ENCODE measurements at places on chromosomes 1 and 21.

DNA sequence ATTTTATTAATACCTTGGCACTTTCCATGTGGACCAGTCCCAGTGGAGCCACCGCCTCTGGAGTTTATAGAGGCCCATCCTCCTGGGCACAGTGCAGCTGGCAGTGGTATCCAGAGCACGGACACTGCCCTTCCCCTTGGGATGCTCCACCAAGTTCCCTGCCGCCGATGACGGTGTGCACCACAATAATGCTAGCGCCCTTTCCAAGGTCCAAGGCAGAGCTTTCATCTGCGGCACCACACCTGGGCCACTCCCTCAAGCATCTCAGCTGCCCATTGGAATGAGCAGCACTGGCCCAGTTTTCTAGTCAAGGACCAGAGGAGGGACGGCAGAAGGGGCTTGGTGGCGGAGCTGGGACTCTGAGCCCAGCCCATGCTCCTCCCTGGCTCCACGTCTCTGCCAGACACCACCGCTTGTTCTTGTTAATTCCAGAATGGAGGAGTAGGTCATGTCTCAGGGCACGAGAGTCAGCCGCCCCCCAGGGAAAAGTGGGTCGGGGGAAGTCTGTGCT, 24.5 kb downstream of the SIM2 start:
- no peak for DNase-seq

DNA sequence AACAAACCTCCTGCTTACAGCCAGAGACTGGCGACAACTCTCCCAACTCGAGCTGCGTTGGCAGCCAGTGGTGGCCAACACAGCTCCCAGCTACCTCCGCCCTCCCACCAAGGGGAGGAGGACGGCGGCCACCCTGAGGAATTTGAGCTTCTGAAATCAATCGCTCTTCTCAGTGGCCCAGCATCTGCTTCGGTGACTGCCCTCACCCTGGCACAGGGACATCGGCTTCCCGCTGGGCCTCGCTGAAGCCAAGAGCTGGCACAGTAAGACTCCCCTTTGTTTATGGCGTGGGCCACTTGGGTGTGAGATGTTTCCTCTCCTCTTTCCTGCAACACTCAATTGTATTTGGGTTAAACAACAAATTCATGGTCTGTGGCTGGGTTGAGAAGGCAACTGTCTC, 136.2 kb downstream of the ZBTB18 start:
- DNase-seq = no peak

DNA sequence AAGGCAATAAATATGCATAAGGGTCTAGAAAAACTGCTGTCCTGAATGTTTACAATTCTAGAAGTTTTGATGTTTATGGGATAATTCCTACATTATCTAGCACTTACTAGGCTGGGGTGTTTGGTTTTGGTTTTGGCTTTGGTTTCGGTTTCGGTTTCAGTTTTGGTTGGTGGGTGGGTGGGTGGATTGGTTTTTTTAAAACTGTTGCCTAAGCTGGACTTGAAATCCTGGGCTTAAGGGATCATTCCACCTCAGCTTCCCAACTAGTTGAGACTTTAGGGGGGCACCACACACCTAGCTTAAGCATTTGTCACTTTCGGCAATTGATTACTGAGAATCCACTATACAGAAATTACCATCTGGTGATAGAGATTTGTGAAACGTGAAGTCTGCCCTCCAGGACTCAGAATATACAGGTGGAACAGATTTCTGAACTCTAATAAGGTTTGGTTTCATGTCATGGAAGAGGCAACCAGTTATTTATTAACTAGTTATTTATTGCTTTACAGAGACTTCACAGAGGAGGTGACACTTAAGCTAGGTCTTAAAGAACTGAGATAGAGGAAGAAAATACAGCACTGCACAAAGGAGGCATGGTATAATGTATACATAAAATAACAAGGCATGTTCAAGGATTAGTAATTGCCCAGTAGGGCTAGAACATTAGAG, 69.6 kb downstream of the PIK3R3 start:
- no peak for DNase-seq

DNA sequence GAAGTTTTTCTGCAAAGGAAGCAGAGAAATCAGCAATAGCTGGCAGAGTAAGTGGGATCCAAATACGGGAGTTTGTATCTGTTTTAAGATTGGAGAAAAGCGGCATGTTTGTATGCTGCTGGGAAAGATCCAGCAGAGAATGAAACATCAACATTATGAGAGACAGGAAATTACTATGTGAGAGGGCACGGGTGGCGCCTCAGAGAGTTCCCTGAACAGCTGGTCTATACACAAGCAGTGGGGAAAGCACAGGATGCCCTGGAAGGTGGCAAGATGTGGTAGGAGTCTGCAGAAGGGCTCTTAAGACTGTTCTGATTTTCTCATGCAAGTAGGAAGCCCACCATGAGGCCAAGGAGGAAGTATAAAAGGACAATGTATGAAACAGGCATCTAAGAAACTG, 130.4 kb downstream of the RERE start:
- peak; percentile 51 for DNase-seq

GRCh38 chr1:227632325-227632724, 69.0 kb downstream of the ZNF678 start:
- no peak for DNase-seq

DNA sequence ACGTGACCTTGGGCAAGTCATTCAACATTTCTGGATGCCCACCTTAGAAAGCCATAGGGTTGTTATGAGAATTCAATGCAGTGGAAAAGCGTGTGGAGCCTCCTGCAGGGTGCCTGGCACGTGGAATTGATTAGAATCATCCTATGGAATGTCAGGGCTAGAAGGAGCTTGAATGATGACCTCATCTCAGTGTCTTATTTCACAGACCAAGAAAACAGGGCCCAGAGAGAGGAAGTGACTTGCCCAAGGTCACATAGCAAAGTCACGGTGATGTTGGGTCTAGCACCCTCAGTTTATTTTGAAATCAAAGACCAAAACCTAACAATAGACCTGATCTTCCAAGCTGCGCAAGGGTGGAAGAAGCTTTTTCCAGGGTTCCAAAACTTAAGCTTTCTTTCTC, 6.0 kb downstream of the TRABD2B start:
- DNase-seq = peak; percentile 43

GRCh38 chr1:84918726-84919336, 25.8 kb upstream of the LPAR3 start:
- no peak for DNase-seq

DNA sequence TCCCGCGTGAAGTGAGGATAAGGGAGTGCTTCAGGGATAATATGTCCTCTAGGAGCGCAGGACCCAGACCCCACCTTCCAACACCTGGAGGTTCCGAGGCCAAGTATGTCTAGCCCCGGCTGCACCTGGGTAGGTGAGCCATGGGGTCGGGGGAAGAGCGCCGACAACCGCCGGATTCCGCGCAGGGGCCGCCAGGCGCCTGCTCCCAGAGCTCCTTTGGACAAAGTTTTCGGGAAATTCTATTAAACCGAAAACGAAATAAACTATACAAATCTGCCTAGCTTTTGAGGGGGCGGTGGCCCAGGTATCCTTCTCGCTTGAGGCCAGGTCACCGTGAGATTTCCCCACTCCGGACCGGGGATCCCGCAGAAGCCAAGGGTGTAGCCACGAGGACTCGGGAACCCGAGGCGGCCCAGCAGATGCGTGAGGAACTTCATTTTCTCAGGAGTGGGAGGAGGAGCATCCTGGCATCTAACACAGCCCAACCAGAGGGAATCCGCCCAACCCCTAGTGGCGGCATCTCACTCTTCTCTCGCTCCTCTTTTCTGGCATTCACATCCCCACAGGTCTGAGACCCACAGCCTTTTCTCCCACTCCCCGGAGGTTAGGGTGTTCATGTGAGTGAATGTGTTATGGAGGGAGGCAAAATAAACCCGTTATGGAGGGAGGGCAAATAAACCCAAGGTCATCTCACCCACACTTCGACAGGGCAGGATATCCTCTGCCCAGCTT, 2.3 kb upstream of the DMRTA2 start:
- DNase-seq = no peak

DNA sequence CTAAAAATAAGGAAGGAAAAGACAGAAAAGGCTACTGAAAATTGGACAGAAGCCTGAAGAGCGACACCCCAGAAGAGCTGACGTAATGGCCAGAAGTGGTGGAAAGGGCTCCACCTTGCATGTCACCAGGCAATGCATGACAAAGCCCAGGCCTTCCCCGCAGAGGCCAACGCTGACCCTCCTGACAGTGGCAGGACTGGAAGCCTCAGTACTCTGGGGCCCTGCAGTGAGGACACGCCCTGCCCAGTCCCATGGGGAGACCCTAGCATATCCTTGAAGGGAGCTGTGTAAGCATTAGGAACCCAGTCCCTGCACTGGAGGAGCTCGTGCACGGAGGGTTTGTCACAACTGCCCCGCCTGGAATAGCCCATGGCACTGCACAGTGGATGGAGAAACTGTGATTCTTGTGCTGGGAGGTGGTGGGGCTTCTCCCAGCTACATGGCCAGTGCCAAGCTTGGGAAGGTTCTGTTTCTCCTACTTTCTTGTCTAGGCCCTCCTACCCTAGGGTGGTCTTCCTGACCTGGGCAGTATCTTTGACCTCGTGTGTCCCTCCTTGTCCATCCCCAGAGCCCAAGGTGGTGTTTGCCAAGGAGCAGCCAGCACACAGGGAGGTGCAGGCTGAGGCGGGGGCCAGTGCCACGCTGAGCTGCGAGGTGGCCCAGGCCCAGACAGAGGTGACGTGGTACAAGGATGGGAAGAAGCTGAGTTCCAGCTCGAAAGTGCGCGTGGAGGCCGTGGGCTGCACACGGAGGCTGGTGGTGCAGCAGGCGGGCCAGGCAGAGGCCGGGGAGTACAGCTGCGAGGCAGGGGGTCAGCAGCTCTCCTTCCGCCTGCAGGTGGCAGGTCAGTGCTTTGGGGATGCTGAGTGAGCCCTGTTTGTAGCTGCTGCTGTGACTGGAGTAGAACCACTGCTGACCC, 60.4 kb downstream of the OBSCN start:
- no peak for DNase-seq

- peak; percentile 94 for DNase-seq
Measured at GRCh38 chr1:91526496-91526895, 25.8 kb downstream of the CDC7 start.

DNA sequence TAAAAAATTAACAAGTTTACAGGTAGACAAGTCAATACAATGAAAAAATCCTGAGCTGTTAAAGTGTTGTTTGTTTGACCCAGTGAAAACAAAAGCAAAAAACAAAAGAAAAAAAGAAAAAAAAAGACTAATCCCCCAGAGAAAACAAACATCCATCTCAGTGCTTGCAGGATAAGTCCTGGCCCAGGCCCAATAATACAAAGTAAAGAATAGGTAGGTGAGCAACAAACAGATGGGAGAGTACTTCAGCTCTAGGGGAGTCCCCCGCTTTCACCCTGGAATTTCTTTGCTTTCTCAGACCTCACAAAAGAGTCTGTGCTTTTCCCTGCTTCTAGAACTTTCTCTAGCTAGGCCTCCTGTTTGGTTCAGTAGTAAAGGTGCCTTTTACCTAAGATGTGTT, 70.3 kb downstream of the ABCA4 start:
- no peak for DNase-seq

- DNase-seq = peak; percentile 54
Measured at GRCh38 chr1:16009030-16009460, 5.0 kb downstream of the SRARP start.

- no peak for DNase-seq
Measured at GRCh38 chr1:65056234-65056633, 89.9 kb upstream of the JAK1 start.

- no peak for DNase-seq
Measured at GRCh38 chr1:147745271-147745670, 15.1 kb downstream of the GJA5 start.

DNA sequence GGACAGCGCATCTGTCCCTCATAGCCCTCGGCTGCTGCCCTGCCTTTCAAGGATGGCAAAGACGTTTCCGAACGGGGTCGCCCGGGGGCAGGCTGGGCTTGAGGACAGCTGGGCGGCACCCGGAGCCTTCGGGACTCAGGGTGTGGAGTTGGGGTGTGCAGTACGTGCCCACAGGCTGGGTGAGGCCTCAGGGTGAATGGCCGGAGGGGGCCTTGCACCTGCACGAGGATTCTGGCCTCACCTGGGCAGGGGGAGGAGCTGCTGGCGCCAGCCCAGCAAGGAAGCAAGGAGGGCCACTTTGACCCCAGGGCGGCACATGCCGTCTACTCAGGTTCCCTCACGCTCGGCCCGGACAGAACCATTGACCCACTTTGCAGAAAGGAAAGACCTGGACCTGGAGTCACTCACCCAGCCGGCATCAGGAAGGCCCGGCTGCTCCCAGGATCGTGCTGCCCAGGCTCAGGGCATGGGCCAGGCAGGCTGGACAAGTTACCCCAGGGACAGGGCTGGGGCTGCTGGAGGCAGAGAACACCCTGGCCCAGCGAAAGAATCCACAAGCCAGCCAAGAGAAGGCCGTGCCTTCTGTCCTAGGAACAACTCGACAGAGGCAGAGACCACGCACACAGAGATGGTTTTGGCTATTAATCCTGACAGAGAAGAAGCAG, 65.1 kb upstream of the TTC34 start:
- DNase-seq = no peak

DNA sequence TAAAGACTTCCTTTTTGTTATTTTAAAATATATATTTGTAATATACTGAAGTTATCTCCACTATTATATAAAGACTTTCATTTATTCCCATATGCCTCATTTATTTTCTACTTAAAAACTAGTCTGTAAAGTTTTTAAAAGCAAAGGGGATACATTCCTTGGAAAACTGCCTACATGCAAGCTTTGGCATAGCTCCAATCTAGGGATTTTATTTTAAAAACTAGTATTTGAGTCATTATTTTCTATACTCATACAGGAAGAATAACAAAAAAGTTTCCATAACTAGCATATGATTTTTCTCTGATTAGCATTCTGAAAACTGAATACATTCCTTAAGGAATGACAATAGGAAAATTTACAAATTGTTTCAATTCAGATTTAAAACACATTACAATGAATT, 88.9 kb downstream of the COL24A1 start:
- DNase-seq = no peak

DNA sequence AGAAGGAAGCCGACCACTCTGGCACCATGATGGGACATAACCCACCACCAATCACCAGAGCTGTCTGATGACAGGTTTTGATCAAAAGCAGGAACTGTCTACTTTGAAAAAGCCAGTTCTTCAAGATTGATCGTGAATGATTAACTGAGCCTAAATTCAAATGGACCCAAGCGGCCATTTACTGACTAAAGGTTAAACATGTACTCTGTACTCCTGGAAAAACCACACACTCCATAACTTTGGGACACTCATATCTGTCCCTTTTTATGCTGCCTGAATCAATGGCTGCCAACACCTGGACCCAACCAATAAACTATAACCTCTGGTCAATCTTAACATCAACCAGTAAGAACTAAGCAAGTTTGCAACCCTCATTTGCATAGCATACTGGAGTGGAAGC, 206.6 kb downstream of the URB2 start:
- DNase-seq = no peak
